H1 (cell line): ENCODE measurements at places on chromosomes 1 and 21.

GRCh38 chr1:12496154-12496961 lies 121.7 kb downstream of the DHRS3 start:
- H3K4me3 ChIP-seq = no peak overlapping the region
- H3K27ac ChIP-seq = no peak overlapping the region
- H3K4me1 ChIP-seq = no peaks in the 10 kb centered on the region

DNA sequence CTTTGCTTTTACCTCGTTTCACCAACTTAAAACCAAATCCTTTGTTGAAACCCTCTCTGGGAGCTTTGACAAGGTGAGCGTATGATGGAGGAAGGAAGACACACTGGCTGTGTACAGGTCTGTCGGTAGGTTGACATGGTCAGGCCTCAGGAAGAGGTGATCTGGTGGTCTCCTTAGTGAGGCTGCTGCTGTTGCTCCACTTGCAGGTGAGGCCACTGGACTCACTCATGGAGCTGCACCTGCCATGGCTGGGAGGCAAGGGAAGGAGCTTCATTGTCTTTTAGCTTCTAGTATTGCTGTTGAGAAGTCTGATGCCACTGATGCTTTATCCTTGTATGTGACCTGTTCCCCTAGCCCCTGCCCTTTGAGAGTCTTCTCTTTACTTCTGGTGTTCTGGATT lies 35.7 kb downstream of the TENT5C start:
- no peaks in the 10 kb centered on the region for H3K4me1 ChIP-seq
- no peak overlapping the region for H3K4me3 ChIP-seq
- no peak for DNase-seq
- no peaks in the 10 kb centered on the region for H3K27me3 ChIP-seq
- H3K27ac ChIP-seq = no peak overlapping the region

- H3K27ac ChIP-seq = no peak overlapping the region
- peaks cover 10% of the 10 kb centered on the region for H3K4me1 ChIP-seq
- no peak for DNase-seq
- no peaks in the 10 kb centered on the region; the same call in 1 of the 2 replicates for H3K36me3 ChIP-seq
Observed at GRCh38 chr1:200372885-200373181, 37.0 kb downstream of the ZNF281 start.

- no peak overlapping the region for H3K27ac ChIP-seq
- DNase-seq = peak; percentile 39
- H3K4me3 ChIP-seq = no peak overlapping the region
- no peaks in the 10 kb centered on the region for H3K36me3 ChIP-seq
Observed at GRCh38 chr1:30274173-30274970, 449.0 kb downstream of the MATN1 start.

GRCh38 chr1:39288735-39289465 lies 84.4 kb downstream of the MACF1 start:
- H3K27me3 ChIP-seq = no peaks in the 10 kb centered on the region
- peaks cover 37% of the 10 kb centered on the region for H3K36me3 ChIP-seq
- H3K4me1 ChIP-seq = no peaks in the 10 kb centered on the region
- no peak overlapping the region for H3K4me3 ChIP-seq
